PC-3 (cell line): ENCODE measurements at places on chromosomes 5 and 9. TPM values are rescaled to one million over a fixed set of nuclear protein-coding genes. Genes with fewer than 3 reads are reported as not detected.

DNA sequence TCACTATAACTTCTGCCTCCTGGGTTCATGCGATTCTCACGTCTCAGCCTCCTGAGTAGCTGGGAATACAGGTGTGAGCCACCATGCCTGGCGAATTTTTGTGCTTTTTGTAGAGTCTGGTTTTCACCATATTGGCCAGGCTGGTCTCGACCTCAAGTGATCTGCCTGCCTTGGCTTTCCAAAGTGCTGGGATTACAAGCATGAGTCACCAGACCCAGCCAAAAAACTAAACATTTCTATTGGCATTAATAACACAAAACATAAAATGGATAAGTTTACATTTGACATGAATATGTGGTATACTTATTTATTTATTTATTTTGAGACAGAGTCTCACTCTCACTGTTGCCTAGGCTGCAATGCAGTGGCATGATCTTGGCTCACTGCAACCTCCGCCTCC is 13.6 kb upstream of the REEP5 start:
- H3K4me3 ChIP-seq: no peak overlapping the region
- peaks cover 5% of the 10 kb centered on the region for H3K4me1 ChIP-seq
- H3K27ac ChIP-seq: no peak overlapping the region
- H3K36me3 ChIP-seq: no peaks in the 10 kb centered on the region

GRCh38 chr9:123611226-123611625 is 255.2 kb downstream of the CRB2 start:
- DNase-seq: no peak
- no peaks in the 10 kb centered on the region for H3K4me1 ChIP-seq
- H3K27me3 ChIP-seq: no peaks in the 10 kb centered on the region
- H3K27ac ChIP-seq: no peak overlapping the region
- no peaks in the 10 kb centered on the region for H3K36me3 ChIP-seq

- H3K36me3 ChIP-seq: peaks cover 4% of the 10 kb centered on the region; the same call in 1 of the 2 replicates
- H3K4me1 ChIP-seq: peaks cover 60% of the 10 kb centered on the region
- H3K27ac ChIP-seq: peak overlapping the region; percentile 93
- no peak overlapping the region for H3K4me3 ChIP-seq
- no peaks in the 10 kb centered on the region for H3K27me3 ChIP-seq
Measured at GRCh38 chr5:14105718-14106410, 37.3 kb upstream of the TRIO start.

MOB3B gene
- total RNA-seq: 2.6 TPM in 2 replicates

GRCh38 chr5:146744068-146744745 is 134.3 kb downstream of the PPP2R2B start:
- no peak overlapping the region for H3K4me3 ChIP-seq
- peak; percentile 36 for DNase-seq
- no peak overlapping the region for H3K27ac ChIP-seq

GRCh38 chr5:149069711-149070110 is 6.8 kb upstream of the SH3TC2 start:
- no peak for DNase-seq
- H3K27ac ChIP-seq: no peak overlapping the region
- no peak overlapping the region for H3K4me3 ChIP-seq
- H3K36me3 ChIP-seq: peaks cover 18% of the 10 kb centered on the region
- H3K27me3 ChIP-seq: no peaks in the 10 kb centered on the region

UBE2QL1 gene
- total RNA-seq: 7.4 and 8.8 TPM in 2 replicates

CARTPT gene
- not detected in 2 replicates for total RNA-seq

DNA sequence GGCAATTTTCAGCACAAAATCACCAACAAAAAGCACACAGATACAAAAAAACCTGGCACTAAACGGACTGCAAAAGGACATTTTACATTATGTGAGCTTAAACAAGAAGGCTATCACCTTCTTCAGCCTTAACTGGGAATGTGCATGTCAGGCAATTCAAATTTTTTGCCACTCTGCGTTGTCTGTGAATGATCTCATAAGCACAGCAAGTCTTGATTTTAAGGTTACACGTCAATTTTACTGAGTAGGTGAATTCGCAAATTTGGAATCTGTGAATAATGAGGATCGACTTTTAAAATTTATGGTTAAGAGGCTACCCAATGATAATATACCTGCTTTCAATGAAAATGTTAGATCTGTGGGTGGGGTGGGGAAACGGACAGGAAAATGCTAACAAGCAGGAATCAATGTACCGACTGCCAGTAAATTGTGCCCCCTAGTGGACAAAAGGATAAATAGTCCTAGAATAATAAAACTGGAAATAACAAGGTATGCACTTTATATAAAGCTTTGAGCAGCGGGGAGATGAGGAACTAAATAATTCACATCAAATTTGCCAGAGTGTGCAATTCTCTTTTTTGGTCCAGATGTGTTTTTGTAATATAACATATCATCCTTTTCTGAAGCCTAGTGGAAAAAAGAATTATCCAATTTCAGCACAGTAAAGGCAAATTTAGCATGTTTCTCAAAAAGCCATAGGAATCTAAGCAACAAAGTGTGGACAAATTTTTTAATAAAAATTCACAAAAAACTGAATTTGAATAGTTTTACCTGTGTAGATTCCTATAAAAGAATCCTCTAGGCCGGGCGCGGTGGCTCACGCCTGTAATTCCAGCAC is 20.5 kb downstream of the EQTN start:
- no peak overlapping the region for H3K27ac ChIP-seq
- H3K4me3 ChIP-seq: no peak overlapping the region
- H3K27me3 ChIP-seq: no peaks in the 10 kb centered on the region
- no peaks in the 10 kb centered on the region for H3K36me3 ChIP-seq
- H3K4me1 ChIP-seq: no peaks in the 10 kb centered on the region

ITGA2 gene
- 32.4 and 36.7 TPM in 2 replicates for total RNA-seq

GRCh38 chr5:118544887-118545449 is 443.4 kb downstream of the DTWD2 start:
- no peak for DNase-seq
- no peak overlapping the region for H3K27ac ChIP-seq
- H3K36me3 ChIP-seq: no peaks in the 10 kb centered on the region
- H3K4me1 ChIP-seq: no peaks in the 10 kb centered on the region
- no peaks in the 10 kb centered on the region for H3K27me3 ChIP-seq
- no peak overlapping the region for H3K4me3 ChIP-seq

- DNase-seq: peak; percentile 94
- no peaks in the 10 kb centered on the region for H3K36me3 ChIP-seq
- H3K27ac ChIP-seq: peak overlapping the region; percentile 65
- no peak overlapping the region for H3K4me3 ChIP-seq
Measured at GRCh38 chr9:109816490-109816889, 36.5 kb downstream of the PALM2AKAP2 start.

- no peak for DNase-seq
- no peaks in the 10 kb centered on the region for H3K4me1 ChIP-seq
- H3K27me3 ChIP-seq: no peaks in the 10 kb centered on the region
- no peak overlapping the region for H3K27ac ChIP-seq
Measured at GRCh38 chr9:121340676-121341392, 29.2 kb downstream of the STOM start.

PAEP gene
- not detected in 2 replicates for total RNA-seq

TRIM36 gene
- 0.15 TPM in 1 of 2 replicates, not detected in the other for total RNA-seq

- H3K4me3 ChIP-seq: no peak overlapping the region
- no peak for DNase-seq
- no peaks in the 10 kb centered on the region for H3K4me1 ChIP-seq
- no peaks in the 10 kb centered on the region for H3K27me3 ChIP-seq
Measured at GRCh38 chr9:32487981-32488380, 38.0 kb downstream of the RIGI start.

- no peaks in the 10 kb centered on the region for H3K27me3 ChIP-seq
- no peak overlapping the region for H3K27ac ChIP-seq
- DNase-seq: no peak
- no peaks in the 10 kb centered on the region for H3K4me1 ChIP-seq
- no peak overlapping the region for H3K4me3 ChIP-seq
Measured at GRCh38 chr9:118252027-118252426, 547.8 kb downstream of the TLR4 start.

DNA sequence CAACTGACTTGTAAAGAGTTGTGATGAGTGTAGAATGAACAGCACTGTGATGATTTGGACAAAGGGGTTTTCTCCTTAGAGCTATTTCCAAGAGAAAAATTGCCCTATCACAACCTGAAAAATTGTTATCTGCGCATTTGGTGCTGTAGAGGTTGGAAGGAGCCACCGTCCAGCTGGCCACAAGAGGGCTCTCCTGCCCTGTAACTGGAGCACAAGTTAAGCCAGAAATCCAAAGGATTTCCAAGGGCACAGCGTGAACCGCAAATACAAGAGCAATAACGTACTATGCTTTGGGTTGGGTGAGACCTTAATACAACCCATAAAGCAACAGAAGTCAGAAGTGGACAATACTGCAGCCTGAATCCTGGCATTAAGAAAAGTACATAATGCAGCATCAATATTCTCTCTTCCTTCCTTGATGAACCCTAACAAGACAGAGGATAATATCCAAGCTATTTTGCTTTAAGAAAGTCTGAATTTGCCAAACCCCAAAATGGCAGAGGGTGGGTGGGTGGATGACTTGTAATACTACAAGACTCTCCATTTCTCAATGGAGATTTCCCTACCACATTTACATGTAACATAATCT is 56.8 kb upstream of the SMIM32 start:
- H3K4me3 ChIP-seq: no peak overlapping the region
- H3K27me3 ChIP-seq: peaks cover 24% of the 10 kb centered on the region
- peak; percentile 63 for DNase-seq
- H3K36me3 ChIP-seq: no peaks in the 10 kb centered on the region
- H3K27ac ChIP-seq: no peak overlapping the region

DNA sequence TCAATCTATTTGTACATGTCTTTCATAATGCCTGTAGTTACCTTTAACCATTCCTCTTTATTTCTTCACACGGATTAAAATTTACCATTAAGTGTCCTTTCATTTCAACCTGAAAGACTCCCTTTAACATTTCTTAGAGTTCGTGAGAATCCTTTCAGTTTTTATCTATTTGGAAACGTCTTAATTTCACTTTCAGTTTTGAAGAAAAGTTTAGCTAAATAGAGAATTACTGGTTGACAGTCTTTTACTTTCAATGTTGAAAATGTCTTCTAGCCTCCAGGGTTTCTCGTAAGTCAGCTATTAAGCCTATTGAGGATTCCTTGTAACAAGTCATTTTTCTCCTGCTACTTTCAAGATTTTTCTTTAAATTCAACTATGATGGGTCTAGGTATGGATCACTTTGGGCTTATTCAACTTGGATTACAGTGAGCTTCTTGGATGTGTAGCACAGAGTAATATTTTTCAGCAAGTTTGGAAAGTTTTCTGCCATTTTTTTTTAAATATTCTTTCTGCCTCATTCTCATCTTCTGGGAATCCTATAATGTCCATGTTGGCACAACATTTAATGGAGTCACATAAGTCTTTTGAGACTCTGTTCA is 48.5 kb downstream of the RFX3 start:
- H3K4me1 ChIP-seq: 0 out of 2 replicates have a peak, but pooled peaks cover 4% of the 10 kb centered on the region
- no peaks in the 10 kb centered on the region for H3K36me3 ChIP-seq
- H3K27me3 ChIP-seq: no peaks in the 10 kb centered on the region
- no peak for DNase-seq

DNA sequence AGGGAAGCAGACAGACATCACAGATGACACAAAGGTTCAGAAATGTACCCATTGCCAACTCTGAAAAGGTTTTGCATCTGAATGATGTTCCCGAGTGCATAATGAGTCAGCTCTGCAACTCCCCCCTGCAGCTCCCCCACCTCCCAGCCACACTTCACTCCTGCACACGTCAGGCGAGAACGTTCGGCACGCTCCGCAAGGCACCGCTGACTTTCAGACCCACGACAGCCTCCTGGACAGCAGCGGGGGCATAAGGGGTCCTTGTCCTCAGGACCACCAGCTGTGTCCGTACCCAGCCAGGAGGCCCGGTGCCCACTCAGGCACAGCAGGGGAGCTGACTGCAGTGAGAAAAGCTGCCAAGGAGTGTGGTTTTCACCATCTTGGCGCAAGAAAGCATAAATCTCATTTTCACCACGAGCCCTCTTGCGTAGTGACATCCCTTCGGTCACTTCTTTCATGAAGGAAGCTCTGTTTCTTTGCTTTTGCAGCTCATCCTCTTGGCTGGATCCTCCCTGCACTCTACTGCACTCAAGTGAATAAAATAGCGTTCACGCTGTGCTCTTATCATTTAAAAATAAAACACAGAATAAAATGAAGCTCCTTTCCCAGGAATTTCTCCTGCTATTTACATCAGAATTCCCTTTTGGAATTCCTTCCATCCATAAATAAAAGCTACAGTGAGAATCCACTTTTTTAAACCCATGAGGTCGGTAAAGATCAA is 9.9 kb downstream of the GFPT2 start:
- DNase-seq: no peak
- no peak overlapping the region for H3K4me3 ChIP-seq
- no peaks in the 10 kb centered on the region for H3K4me1 ChIP-seq
- H3K27ac ChIP-seq: no peak overlapping the region
- H3K36me3 ChIP-seq: no peaks in the 10 kb centered on the region

MARCOL gene
- total RNA-seq: not detected in 2 replicates

- H3K27me3 ChIP-seq: no peaks in the 10 kb centered on the region
- peak overlapping the region; percentile 55 for H3K27ac ChIP-seq
- peak overlapping the region; percentile 86 for H3K4me3 ChIP-seq
Measured at GRCh38 chr9:121598167-121598964, 53.1 kb upstream of the DAB2IP start.

TRAF1 gene
- total RNA-seq: 0.15 and 0.29 TPM in 2 replicates

GRCh38 chr9:101562966-101563365 is 29.3 kb downstream of the RNF20 start:
- no peak overlapping the region for H3K4me3 ChIP-seq
- H3K4me1 ChIP-seq: no peaks in the 10 kb centered on the region
- H3K36me3 ChIP-seq: peaks cover 24% of the 10 kb centered on the region
- no peak overlapping the region for H3K27ac ChIP-seq
- H3K27me3 ChIP-seq: no peaks in the 10 kb centered on the region
- no peak for DNase-seq

DNA sequence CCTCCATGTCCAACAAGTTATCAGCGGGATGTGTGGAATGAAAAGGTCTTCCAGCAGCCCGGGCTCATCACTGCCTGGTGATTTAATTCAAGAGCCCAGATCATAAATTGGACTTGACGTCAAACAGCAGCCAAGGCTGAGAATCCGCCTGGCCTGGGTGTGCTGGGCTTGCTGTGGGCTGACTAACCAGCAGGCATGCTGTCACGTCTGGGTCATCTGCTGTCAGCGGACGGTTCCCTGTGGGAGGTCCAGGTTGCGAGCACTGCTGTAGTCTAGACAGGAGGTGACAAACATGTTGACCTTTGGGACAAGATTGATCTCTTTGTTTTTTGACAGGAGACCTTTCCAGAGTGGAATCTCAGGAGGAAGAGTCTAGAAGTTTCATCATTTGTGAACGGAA is 289.7 kb downstream of the OSTF1 start:
- no peaks in the 10 kb centered on the region for H3K27me3 ChIP-seq
- no peak overlapping the region for H3K4me3 ChIP-seq
- H3K27ac ChIP-seq: no peak overlapping the region
- no peaks in the 10 kb centered on the region for H3K36me3 ChIP-seq
